ENCODE measurements at places on chromosomes 11 and 22. TPM values are rescaled to one million over a fixed set of nuclear protein-coding genes. Genes with fewer than 3 reads are reported as not detected.

The MRGPRX4 gene
- not detected for total RNA-seq

The GTSE1 gene
- total RNA-seq = 0.26 TPM

The KCNQ1OT1 gene
- 1.8 TPM for total RNA-seq

The C11orf86 gene
- not detected for total RNA-seq

The MMP11 gene
- 8.8 TPM for total RNA-seq

The OR2AG2 gene
- total RNA-seq = under 0.01 TPM

The OR52N5 gene
- not detected for total RNA-seq

The TMEM135 gene
- total RNA-seq = 22.1 TPM

The TRIM3 gene
- total RNA-seq = 29.7 TPM

The PTPRCAP gene
- total RNA-seq = under 0.01 TPM

The SLC37A2 gene
- 0.26 TPM for total RNA-seq

The XKR3 gene
- total RNA-seq = not detected

The RTN4RL2 gene
- total RNA-seq = 0.17 TPM
